ENCODE measurements at places on chromosomes 1 and 21.

- peak; percentile 10 for DNase-seq
Measured at GRCh38 chr1:35220976-35221375, 28.0 kb upstream of the SFPQ start.

- DNase-seq = no peak
Measured at GRCh38 chr1:65792669-65793358, at the start of gene PDE4B. TSS of gene PDE4B (plus strand) at chr1:65792895.

- DNase-seq = no peak
Measured at GRCh38 chr1:81730881-81731280, 69.9 kb upstream of the ADGRL2 start.

DNA sequence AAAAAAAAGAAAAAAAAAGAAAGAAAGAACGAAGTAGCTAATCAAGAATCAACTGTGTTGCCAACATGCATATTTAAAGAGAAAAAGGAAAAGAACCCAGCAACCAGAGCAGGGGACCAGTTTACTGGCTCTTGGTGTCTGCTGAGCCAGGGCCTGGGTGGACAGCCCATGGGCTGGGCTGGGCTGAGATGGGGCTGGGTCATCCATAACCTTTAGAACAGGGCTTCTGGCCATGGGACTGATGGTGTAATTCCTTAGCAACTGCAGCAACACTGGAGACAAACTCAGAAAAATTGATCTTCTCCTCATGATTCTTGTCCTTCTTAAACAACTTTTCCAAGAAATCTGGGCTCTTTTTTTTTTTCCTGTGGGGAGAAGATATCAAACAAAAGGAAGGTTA, 10.5 kb downstream of the S100A7A start:
- no peak for DNase-seq

- DNase-seq = no peak
Measured at GRCh38 chr1:247338723-247339275, 7.1 kb upstream of the ZNF496 start.

DNA sequence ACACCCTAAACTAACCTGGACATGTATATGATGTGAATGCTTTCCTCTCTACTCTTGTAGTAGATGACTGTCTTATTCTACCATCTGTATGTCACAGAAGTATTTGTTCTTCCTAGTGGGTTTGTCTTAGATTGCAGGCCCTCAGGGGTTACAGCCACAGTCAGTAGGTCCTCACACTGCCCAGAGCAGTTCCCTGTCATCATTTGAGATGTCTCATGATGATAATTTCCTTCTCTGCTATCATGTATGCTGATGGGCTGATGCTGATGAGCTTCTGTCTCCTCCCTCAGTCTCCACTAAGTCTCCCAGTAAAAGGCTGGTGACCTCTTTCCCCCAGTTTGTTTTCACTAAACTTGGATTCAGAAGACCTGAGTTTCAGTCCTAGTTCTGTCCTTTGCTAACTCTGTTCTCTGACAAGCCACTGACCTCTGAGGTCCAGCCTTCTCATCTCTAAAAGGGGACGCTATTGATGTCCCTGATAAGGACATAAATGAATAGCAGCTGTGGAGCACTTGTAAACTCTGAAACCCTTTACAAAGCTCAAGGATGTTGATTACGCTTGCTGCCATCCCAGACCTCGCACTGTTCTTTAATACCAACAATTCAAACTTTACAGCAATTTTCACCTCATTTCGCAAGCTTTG, 3.1 kb upstream of the ETV3 start:
- DNase-seq = no peak

DNA sequence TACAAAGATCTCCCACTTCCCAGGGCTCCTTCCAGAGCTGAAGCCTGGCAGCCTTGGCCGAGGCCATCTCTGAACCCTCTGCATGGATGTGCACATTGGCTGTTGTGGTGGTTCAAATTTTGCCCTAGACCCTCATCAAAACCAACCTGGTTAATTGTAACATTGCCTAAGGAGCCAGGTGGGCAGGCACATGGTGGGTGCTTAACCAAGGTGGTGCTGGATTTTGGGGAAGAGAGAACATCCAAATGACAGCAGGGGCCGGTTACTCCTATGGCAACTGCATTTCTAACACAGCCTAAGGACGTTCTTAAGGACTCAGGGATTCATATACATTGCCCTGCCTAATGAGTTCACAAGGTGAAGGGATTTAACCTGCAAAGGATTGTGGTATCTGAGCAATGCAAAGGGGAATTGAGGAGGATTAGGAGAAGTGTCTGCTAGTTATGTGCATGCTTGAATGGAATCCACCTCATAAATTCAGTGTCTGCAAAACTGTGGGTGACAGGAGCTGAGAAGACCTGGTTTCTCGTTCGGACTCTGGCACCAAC, 10.3 kb downstream of the RUNX1 start:
- no peak for DNase-seq

DNA sequence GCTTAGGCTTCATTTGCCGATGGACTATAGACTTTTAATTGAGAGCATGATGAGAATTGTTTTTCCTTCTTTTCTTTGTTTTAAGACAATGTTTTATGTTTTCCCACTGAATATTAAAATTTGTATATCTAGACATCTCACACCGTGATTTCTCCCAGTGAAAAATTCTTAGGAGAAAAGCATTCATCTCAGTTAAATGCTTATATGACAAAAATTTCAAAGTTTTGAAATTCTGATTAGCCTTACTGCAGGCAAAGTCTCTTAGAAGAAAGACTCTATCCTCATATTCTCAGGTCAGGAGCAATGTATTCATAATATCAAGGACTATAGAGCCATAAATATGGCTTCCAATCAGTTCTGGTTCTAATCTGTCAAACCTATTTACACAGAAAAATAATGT, 2085.0 kb downstream of the NCAM2 start:
- DNase-seq = no peak

- no peak for DNase-seq
Measured at GRCh38 chr1:215005656-215006345, 76.7 kb upstream of the KCNK2 start.

DNA sequence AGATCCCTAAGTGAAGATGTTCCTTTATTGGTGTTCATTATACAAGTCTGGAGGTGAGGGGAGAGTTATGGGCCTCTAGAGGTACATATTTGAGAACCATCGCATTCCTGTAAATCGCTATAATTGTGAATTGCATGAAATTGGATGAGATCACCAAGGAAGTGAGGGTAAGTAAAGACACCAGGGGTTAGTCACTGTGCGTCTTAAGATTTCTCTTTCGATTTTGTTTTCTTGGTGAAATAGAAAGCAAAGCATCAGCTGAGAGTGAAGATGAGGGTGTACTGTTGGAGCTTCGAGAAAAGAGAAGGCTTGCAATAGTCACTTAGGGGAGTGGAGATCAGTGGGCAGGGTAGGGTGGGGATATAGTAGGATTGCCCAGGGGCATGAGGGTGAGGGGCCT, 82.1 kb downstream of the RAVER2 start:
- no peak for DNase-seq

DNA sequence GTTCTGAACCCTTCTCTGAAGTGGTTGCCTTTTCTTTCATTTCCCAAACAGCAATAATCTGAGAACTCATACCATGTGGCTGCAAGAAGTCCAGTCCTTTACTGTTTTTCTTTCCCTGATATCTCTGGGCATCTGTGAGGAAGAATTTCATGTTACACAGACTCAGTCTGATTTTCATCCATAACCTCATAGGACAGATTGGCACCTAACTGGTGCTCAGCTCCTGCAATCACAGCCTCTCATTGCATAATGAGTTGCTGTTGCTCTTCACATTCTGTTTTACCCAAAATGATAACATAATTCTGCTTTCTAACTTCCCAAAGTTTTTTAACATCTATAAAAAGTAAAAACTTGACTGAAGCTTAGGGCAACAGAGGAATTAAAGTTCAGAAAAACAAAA, 472.2 kb upstream of the PBX1 start:
- DNase-seq = no peak

DNA sequence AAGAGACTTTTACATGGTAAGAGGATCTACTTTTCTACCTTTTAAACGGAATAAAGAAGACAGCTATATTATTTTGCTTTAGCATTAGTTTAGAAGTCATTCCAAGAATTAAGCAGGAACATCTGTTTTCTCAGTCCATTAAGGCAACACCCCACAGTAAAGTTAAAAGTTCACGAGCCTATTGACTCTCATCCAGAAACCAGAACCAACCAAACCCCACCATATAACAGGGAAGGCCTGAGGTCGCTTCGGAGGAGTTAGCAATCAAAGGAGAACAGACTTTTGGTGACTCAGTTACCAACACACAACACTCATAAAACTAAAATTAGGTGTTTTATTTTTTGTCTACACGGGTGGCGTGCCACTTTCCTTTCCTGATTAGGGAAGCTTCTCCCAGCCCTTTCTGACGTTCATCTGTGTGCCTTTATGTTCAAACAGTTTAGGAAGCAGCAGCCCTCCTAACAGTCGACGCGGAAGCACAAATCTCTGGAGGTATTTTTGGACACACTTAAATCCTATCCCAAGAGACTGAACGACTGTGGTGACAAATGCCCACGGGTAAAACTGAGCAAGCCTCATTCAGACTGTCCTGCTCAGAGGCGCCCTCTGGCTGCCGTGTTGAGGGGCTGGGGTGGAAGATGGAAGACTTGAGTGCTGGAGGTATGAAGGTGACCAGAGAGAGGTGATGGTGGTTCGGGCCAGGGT, 8.6 kb upstream of the PLA2G2C start:
- DNase-seq = peak; percentile 74

DNA sequence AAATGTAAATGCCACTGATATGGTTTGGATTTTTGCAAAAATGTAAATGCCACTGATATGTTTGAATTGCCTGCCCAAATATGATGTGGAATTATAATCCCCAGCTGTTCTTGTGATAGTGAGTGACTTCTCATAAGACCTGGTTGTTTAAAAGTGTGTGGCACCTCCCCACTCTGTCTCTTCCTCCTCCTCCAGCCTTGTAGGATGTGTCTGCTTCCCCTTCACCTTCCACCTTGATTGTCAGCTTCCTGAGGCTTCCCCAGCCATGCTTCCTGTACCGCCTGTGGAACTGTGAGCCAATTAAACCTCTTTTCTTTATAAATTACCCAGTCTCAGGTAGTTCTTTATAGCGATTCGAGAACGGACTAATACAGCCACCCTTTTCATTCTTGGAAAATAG, 1.3 kb upstream of the CCT8 start:
- DNase-seq = no peak

DNA sequence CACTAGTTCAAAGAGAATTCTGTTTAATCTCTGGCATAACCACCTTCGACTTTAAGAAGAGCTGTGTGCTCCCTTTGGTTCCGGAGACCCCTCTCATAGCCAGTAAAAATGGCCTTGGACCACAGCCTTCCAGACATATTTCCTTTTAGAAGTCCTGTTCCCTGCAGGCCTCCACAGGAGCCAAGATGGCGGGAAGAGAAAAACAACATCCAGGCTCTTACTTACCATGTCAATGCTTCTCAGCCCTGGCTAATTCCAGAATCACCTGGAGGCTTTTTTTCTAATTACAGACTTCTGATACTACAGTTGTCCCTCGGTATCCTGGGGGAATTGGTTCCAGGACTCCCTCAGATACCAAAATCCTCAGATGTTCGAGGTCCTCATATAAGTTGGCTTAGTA, 362.5 kb downstream of the PBX1 start:
- no peak for DNase-seq

All from stimulated activated CD4-positive, alpha-beta T cell treated with anti-CD3 and anti-CD28 coated beads, Interleukin-1b, Interleukin-23, amount 100 ng/mL, for 4 hours (primary cell).